C1 segment of cervical spinal cord (tissue), 14 donors: ENCODE measurements at places on chromosomes 11 and 22.

DNA sequence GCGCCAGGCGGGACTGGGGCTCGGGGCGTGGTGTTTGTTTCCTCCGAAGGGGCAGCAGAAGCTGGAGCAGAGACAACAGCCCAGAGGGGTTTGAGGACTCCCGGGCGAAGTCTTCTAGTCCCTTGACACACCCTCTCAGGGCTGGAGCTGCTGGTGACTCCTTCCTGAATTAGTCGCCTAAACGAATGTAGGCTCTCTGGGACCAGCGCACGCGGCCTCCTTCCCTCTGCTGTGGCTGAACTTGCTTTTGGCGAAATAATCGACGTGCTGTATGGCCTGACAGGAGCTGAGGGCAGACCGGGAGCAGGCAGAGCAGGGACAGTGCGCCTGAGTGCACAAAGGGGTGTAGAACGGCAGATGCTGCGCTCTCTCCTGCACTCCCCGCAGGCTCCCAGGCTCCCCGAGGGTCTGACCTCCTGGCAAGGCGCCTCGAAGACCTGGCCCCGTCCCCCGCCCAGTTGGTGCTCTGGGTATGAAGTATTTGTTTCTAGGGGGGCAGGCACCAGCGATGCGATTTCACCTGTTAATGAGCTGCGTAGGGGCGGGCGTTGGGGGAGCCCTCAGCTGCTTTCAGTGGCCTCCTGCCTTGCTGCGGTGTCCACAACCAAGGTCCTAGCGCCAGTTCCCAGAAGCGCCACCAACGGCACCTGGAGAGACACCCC is 5.3 kb downstream of the SLC17A6 start:
- DNase-seq = no peak

DNA sequence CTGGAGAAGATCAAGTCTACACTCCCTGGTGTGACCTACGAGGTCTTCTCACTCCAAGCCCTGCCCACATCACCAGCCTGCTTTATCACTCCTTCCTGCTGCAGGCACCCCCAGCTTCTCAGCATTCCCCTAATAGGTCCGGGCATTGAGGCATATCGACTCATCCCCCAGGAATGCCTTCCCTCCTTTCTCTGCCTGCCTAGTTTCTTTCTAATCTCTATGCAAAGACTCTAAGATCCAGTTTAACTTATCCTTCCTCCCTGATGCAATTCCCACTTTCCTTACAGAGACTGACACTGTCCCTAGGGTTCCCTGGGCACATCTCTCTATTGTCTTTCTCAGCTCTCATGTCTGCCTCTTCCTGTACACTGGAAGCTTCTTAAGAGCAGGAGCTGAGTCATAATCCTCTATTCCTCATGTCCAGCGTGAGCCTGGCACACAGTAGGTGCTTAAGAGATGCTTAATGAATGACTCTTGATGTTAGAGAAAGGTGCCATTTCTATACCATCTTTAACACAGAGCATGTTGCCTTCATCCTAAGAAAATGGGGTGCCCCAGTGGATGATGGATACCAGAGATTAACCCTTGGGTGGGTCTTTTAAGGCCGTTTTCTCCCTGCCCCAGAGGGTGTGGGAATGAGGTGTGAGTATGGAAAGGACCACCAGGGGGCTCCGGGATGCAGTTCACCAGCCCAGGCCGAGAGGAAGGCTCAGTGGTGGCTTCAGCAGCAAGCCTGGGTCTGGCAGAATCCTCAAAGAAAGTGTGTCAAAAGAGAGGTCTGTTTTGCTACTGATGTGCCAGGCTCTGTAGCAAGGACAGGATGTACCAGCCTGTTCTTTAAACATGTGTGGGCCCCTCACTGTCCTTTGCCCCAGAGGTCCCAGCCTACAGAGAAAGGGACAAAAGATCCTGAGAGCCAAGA is 34.7 kb downstream of the PARVA start:
- no peak for DNase-seq

DNA sequence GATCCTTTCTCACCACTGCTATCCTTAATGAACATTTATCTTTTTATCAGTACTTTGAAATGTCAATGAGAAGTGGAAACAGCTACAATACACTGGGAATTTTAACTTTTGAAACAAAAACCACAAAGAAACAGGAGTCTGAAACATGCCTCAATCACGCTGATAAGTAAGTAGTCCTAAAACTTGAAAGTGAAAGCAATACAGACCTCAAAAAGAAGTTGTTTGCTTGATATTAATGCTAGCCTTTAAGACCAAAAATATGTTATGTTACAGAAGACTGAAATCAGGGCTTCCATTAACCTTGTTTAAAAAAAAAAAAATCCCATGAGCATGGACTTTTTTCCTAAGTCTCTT is 21.3 kb downstream of the PHF21A start:
- no peak for DNase-seq

DNA sequence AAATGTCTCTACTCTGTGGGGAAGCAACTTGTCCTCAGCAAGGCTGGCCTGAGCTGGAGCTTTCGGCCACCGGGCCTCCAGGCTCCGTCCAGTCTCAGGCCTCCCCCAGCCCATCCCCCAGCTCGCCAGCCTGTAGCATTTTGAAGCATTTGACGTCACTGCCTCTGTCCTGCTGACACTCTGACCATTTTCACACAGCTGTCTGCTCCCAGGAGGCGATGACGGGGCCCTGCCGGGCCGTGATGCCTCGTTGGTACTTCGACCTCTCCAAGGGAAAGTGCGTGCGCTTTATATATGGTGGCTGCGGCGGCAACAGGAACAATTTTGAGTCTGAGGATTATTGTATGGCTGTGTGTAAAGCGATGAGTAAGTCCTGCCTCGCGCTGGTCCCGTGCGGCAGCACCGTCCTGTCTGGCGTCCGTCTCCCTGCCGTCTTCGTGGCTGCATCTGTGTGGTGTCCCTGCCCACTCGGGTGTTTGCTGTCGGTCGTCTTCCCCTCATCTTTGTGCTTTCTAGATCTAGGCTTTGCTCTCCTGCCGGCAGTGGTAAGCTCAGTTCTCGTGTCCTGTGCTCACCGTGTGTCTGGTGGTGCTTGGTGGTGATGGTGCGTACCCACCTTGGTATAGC is 36.1 kb upstream of the ST14 start:
- DNase-seq = no peak

- no peak for DNase-seq
These were observed 1.6 kb downstream of the EFEMP2 start for GRCh38 chr11:65870706-65871681.

DNA sequence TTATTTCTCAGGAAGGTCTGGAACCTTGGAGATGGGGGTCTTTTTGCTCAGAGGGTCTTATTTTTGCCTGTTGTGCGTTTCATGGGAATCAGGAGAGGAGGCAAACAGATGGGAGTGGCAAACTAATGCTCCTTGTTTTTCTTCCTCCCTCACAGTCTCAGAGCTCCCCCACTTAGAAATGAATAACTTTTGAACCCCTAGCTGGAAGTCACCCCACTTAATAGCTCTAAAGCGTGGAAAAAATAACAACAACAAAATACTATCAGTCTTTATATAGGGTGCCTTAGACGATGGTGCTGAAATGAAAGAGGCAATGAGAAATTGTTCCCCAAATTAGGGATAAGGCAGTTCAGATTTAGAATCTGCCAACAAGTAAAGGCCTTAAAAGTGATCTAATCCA is 76.8 kb upstream of the BDNF start:
- no peak for DNase-seq

- DNase-seq = no peak
These were observed 5.3 kb upstream of the OR52M1 start for GRCh38 chr11:4539603-4540219.

DNA sequence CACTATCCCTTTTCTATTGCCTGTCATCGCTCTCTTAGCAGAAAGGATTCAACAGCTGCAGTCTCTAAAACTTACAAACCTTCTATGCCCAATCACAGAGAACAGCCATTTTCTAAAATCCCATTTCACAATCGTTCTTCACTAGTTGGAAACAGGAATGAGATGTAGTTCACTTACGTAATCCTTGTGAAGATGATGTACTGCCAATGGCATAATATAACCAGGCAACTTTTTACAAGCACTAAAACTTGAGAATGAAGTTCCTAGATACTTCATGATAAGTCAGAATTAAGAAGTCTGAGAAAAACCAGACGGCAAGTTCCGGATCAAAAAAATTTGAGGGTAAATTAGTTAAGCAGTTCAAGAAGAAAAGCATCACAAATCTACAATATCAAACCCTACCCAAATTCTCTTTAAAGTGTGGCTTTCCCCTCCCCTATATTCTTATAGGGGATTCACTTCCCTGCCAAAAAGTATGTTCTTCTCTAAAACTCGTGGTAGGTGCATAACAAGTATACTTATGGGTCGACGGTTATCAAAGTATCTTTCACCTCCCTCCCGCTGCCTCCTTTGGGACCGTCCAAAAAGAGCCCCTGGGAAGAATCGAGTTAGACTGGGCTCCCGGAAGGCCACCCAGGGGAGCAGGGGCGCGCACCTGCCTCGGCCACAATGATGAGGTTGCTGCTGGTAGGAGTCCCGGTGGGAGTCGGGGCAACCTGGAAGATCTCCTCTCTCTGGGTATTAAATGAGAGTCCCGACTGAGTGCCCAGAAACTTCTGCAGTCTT is 666 bp downstream of the MSANTD4 start:
- no peak for DNase-seq

GRCh38 chr11:62552485-62553079 is 6.0 kb upstream of the AHNAK start:
- no peak for DNase-seq

GRCh38 chr22:36375071-36375980 is 12.4 kb downstream of the MYH9 start:
- DNase-seq = no peak

- no peak for DNase-seq
These were observed 116.3 kb downstream of the STK33 start for GRCh38 chr11:8477680-8478079.

DNA sequence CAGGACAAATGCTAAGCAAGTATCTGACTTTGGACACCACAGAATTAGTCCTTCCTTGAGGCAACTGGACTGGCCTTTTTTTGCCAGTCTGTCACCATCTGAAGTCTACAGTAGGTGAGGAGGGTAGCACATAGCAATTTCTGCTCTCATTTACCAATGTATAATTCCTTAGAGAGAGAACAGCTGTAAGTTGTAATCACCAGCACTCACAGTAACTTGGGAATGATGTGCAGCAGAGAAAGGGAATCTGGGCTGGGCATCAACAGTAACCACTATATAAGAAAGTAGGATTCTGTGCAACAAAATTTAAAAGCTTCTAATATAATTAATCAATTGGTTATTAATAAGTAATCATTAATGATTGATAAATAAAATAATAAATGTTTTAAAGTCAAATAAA is 86.3 kb upstream of the FAT3 start:
- no peak for DNase-seq

DNA sequence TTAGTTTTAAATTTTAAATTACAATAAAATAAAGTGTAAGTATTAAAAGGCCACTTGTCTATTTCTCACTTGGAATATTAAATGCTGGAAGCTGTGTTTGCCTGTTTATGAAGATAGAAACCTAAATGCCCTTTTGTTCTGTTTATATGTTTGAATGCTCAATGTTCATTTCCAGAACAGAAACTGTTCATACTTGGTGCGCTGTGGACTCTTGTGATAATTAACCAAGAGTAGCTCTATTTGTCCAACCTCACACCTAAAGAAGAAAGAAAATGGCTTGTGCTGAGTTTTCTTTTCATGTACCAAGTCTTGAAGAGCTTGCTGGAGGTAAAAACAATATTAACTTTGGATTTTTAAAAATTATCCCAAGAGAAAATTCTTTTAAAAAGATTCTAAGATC is 5.7 kb downstream of the C11orf54 start:
- DNase-seq = no peak

DNA sequence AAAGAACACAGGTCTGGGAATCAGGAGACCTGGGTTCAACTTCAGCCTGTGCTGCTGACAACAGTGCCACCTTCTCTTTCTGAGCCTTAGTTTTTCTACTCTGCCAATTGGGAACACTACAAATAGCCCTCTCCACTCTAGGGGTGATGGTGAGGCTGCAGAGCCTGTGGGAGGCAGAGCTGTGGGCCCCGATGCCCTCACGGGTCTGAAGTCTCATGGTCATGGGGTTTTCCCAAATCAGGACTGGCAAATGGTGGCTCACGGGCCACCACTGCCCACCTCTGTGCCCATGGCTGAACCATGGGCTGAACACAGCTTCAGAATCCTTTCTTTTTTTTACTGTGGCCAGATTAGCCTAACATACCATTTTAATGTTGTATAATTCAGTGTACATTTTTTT is 19.8 kb downstream of the SYNGR1 start:
- no peak for DNase-seq

DNA sequence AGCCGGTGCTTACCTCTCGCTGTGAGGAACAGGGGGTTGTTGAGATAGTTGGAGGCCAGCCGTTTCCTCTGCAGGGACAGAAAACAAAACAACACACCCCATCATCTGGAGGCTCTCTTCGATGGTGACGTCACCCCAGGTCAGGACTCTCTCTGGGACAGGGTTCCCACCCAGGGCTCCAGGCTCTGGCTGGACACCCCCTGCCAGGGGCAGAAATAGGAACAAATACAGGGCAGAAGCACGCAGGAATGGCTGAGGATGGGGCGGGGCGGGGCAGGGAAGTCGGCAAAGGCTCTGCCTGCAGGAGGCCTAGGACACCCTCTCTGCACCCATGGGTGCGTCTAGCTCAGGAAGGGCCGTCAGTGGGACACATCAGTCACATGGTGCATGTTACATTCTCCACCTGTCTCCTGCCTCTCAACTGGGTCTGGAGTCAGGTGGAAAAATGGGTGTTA is 118.5 kb downstream of the PHF21B start:
- no peak for DNase-seq

- DNase-seq = no peak
These were observed 13.7 kb downstream of the ARHGEF17 start for GRCh38 chr11:73321604-73322381.

- no peak for DNase-seq
These were observed 31.1 kb downstream of the IFT27 start for GRCh38 chr22:36744791-36745190.

DNA sequence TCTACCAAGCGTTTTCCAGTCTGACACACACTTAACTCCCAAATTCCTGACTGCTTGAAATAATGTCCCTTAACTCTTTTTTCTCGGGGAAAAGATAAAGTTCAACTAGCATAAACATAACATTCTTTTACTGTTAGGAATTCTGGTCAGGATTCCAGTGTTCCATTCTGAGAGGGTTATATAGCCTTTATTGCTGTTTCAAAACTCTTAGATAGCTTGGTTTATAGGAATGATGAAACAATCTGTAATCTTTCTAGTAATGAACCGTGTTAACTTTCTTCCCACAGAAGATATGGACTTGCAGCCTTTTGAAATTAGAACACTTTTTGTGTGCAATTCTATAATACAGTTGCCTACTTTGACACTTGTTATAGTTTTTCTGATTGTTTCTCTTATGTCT is 8.6 kb downstream of the REXO2 start:
- no peak for DNase-seq

- DNase-seq = no peak
These were observed 63.5 kb downstream of the LUZP2 start for GRCh38 chr11:24560324-24560723.

GRCh38 chr11:15629690-15630321 is 515.1 kb downstream of the INSC start:
- no peak for DNase-seq

DNA sequence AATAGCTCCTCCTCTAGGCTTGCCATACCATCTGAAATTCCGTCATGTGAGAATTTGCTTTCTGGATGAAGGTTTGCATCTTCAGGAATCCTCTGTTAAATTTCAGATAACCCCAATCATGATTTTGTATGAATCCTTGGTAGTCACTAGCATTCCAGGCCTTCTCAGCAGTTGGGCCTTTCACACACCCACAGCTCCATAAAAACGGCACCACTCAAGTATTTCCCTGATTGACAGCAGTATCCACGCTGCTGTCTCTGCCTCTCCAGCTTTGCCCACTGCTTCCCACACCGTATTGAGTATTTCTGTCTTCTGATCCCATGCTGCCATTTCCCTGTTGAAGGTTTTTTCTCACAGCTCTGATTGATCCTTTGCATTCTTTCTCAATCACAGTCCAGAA is 208.7 kb upstream of the NCAM1 start:
- no peak for DNase-seq
